ENCODE measurements at places on chromosomes 1 and 21.

DNA sequence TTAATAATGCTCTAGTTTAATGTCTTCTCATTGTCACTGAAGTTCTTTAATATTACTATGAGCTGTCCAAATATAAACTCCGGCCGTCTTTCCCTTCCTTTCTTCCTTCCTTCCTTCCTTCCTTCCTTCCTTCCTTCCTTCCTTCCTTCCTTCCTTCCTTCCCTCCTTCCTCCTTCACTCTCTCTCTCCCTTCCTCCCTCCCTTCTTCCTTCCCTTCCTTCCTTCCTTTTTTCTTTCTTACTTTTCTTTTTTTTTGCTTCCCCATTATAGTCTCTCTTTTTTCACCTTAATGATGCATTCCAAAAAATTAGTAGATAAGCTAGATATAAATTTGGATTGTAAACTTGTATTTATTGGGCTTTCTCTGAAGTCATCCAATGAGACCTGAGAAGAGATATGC, 431.0 kb upstream of the ADGRL4 start:
- no peak for DNase-seq

DNA sequence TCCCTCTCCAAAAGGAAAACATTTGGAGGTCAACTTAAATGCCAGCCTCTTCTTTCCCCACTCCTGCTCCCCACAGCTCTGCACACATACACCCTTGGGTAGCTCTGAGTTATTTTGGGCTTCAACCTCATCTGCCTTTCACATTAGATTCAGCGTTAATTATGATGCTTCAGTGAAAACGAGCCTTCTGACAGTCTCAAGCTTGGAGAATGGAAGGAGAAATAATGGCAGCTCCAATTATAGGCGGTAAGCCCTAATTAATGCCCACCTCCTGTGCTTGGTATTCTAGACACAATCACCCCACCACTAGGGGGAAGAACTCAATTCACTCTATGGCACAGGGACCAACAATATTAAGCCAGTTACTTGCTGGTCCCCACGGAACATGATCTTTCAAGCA, 397.9 kb downstream of the BRINP2 start:
- DNase-seq: no peak

DNA sequence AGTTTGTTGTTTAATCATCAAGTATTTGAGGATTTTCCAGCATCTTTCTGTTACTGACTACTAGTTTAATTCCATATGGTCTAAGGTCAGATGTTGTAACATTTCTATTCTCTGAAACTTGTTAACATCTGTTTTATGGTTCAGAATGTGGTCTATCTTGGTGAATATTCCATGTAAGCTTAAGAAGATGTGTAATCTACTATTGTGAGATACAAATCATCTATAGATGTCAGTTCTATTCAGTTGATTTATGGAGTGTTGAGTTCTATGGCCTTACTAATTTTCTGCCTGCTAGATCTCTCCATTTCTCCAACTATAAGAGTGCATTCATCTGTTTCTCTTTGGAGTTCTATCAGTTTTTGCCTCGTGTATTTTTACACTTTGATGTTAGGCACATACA, 31.5 kb downstream of the WARS2 start:
- DNase-seq: no peak

DNA sequence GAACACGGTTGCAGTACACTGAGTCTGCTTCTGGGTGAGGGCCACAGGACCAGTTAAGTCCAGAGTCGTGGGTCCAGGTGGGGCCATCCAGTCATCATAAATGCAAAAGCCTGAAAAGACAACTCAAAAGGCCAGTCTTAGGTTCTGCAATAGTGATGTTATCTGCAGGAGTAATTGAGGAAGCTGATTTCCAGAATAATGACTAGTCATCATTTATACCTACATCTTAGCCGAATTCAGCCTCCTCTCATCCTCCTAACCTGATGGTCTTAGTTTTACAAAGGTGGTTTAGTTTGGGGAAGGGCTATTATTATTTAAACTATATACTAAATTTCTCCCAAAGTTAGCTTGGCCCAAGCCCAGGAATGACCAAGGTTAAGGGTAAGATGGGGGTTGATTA, 23.5 kb upstream of the SLC5A9 start:
- DNase-seq: no peak

Data from activated CD4-positive, alpha-beta T cell treated with anti-CD3 and anti-CD28 coated beads for 4 hours (primary cell).